Activated CD4-positive, CD25-positive, alpha-beta regulatory T cell (primary cell): ENCODE measurements at places on chromosomes 12 and 14.

GRCh38 chr14:63833728-63834127 lies 19.1 kb upstream of the SYNE2 start:
- DNase-seq, result no peak

GRCh38 chr12:90292183-90292582 lies 583.5 kb upstream of the ATP2B1 start:
- no peak for DNase-seq

GRCh38 chr14:63962906-63963305 lies 110.1 kb downstream of the SYNE2 start:
- DNase-seq, result no peak

DNA sequence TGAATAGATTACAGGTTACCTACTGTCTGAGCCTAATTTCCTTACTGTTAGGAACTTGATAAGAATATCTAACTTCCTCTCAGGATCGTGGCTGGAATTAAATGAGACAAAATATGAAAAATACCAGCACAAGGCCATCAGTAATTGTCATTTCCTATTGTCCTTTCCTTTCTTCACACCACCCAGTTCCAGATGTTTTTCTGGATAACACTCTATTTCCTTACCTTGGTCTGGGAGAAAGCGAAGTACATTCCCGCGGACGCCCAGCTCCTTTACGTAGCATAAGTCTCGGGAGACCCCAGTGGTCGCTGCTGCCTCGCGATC lies 376 bp downstream of the GDF3 start:
- DNase-seq, result no peak

- DNase-seq, result no peak
Observed at GRCh38 chr14:60485598-60486251, at the start of gene C14orf39. Gene C14orf39, minus strand, starts transcription at chr14:60486063. Its CDS starts 985 bp downstream, at chr14:60485078.

DNA sequence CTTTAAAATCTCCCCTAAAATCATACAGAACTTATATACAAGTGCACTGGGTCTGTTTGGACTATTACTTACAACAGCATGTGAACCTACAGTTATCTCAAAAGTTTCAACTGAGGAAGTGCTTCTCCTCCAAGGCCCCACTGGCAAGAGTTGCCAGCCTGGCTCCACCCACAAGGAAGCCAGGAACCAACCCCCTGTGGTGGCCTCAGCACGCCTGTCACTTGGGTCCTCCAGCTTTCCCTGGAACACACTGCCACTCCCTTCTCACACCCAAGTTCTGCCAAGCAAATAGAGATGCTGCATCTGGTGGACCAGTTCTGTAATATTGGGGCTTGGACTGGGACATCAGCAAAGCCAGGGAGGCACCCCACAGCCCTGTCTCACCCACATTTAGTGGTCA lies 115.4 kb downstream of the GCH1 start:
- DNase-seq, result no peak

DNA sequence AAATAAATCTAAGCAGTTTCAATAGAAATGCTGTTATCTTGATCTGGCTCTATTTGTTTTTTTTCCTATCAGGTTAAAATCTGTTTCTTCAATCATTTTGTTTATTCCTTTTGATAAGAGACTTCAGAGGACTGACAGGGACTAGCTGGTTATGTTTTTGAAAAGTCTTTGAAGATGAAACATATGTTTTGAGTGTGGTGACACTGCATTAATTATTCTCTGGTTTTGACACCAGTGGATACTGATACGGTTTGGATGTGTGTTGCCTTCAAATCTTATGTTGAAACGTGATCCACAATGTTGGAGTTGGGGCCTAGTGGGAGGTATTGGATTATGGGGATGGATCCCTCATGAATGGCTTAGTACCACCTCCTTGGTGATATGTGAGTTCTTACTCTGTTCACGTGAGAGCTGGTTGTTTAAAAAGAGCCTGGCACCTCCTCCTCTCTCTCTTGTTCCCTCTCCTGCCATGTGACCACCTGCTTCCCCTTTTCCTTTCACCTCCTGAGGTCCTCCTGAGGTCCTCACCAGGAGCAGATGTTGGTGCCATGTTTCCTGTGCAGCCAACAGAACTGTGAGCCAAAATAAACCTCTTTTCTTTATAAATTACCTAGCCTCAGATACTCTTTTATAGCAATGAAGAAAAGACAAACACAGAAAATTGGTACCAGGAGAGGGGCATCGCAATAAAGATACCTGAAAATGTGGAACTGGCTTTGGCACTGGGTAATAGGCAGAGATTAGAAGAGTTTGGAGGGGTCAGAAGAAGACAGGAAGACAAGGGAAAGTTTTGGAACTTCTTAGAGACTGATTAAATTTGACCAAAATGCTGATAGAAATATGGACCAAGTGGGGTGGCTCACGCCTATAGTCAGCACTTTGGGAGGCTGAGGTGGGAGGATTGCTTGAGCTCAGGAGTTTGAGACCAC lies 23.0 kb downstream of the RASSF3 start:
- DNase-seq, result no peak

- no peak for DNase-seq
Observed at GRCh38 chr12:89225808-89226411, 126.4 kb downstream of the DUSP6 start.

DNA sequence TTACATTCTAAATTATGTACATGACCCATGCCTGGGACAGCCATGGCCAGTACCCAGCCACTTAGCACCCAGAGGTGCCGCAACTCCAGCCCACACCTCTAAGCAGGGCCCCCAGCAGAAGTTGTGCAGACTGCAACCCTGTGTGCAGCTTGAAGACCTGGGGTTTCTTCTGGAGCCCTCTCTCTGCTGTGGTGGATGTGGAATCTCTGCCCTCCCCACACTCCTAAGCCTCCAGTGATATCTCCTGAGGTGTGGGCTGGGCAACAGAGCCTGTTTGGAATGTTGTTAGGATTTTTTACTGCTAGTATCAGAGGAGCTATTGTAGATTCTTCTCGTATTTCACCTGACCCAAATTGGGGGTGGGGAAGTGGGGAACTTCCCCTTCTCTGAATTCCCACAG lies 59.4 kb upstream of the TUNAR start:
- no peak for DNase-seq

DNA sequence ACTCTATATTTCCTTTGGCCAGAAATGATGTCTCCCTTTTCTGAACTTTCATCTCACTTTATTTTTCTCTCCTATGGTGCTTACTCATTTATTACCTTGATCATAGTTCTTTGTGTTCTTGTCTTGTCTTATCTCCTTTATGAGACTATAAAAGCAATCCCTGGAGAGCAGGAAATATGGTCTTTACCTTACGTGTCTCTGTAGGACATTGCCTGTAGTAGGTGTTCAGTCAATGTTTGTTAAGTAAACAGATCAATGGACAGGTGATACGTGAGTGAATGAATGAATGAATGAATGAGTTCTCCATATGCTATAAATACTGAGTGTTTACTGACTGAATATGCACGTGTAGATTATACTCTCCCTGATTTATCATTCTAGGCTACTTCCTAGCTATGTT lies 193.7 kb upstream of the HMGA2 start:
- no peak for DNase-seq

DNA sequence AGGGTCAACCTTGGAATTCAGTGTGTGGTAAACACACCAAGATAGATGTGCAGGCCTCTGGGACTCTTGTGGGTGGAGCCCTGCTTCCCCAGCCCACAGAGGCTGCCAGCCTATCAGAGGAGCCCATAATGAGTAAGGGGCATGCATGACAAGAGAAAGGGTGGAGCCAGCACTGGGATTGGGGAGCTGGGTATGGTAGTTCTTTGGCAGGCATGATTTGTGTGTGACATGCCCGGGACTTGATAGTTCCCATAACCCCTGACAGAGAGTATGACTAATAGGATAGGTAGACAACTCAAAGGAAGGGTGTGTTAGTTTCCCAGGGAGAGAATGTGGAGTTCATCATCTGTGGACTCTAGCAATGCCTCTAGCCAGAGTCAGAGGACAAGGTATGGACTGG lies 143.0 kb downstream of the EMP1 start:
- no peak for DNase-seq

DNA sequence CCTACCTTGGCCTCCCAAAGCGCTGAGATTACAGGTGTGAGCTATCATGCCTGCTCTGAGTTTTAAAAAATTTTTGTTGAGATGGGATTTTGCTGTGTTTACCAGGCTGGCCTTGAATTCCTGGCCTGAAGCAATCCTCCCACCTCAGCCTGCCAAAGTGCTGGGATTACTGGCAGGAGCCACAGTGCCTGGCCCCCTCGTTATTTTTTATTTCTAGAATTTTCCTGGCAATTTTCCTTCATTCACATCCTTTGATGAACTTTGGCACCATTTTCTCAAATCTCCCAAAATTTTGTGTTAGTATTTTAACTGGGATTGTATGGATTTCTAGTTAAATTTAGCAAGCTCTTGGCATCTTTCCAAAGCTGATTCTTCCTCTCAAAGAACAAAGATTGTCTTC lies 24.6 kb upstream of the SCARB1 start:
- DNase-seq, result no peak

- no peak for DNase-seq
Observed at GRCh38 chr14:106551265-106551664, 1024.9 kb downstream of the TMEM121 start.

GRCh38 chr12:79364197-79364596 lies 326.6 kb downstream of the PAWR start:
- DNase-seq, result no peak

- DNase-seq, result no peak
Observed at GRCh38 chr12:47894068-47894467, 10.7 kb downstream of the VDR start.

GRCh38 chr14:93072659-93073357 lies 42.9 kb downstream of the ITPK1 start:
- DNase-seq, result no peak

DNA sequence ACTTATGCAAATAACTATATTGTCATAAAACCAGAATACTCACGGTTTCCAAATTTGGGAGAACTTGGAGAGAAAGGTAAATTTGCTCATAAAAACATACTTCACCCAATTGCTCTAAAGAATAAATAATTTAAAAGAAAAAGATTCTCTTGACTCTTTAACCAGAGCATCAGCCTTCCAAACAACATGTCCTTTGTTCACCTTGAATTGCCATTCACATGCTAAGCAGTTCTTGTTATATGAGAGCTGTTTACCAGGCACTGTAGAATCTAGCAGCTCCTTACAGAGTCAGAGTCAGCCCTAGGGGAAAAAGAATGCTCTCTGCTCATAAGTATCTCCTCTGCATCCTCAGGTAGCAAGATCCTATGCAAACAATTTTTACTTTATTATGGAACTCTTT lies 10.2 kb downstream of the SLCO1A2 start:
- DNase-seq, result no peak

DNA sequence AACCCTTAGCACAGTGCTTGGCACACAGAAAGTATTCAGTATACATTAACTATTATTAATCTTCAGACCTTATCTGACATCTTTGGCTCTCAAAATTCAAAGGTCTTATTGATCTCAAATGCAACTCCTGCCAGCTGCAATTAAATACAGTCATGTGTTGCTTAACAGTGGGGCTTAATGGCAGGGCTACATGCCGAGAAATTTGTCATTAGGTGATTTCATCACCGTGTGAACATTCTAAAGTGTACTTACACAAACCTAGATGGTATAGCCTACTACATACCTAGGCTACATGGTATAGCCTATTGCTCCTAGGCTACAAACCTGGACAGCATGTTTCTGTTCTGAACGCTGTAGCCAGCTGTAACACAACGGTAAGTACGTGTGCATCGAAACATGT lies 156.3 kb upstream of the TMCC3 start:
- no peak for DNase-seq

DNA sequence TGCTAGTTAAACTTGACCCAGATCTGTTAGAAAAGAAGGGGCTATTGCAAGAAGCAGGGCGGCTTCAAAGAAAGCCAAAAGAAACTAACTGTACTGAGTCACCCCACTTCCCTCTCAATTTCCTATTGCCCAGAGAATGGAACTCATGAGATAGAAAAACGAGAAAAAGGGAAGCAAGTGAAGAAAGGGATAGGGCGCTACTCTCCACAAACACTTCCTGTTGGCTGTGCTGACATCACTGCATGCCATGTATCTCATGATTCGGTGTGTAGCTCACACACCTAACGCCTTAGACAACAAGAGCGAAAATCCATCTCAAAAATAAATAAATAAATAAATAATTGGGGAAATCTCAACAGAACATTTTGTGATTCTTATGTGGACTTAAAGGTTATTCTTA lies 13.0 kb upstream of the P2RX4 start:
- no peak for DNase-seq

DNA sequence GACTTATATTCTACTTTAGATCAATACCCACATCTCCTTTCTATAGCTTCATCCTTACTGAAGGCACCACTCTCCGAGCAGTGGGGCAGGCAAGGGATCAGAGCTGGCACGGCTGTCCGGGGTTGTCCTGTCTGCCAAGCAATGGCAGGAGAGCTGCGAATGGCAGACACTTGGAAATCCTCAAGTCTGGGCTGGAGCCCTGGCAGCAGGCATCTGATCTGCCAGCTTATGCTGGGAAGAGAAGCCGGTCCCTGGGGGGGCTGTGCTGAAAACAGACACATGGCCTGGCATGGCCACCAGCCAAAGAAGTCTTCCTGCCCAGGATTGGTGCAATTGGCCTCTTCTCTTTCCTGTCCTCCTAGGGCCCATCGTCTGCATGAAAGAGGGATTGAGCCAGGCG lies 280.2 kb upstream of the PWP1 start:
- DNase-seq, result no peak

- DNase-seq, result no peak
Observed at GRCh38 chr12:76337583-76337982, 10.6 kb downstream of the BBS10 start.

GRCh38 chr12:79983986-79984620 lies 49.2 kb upstream of the PPP1R12A start:
- no peak for DNase-seq

- DNase-seq, result no peak
Observed at GRCh38 chr12:116431677-116432300, 127.4 kb upstream of the MAP1LC3B2 start.

- no peak for DNase-seq
Observed at GRCh38 chr12:54411391-54412241, 7.5 kb downstream of the ITGA5 start.

DNA sequence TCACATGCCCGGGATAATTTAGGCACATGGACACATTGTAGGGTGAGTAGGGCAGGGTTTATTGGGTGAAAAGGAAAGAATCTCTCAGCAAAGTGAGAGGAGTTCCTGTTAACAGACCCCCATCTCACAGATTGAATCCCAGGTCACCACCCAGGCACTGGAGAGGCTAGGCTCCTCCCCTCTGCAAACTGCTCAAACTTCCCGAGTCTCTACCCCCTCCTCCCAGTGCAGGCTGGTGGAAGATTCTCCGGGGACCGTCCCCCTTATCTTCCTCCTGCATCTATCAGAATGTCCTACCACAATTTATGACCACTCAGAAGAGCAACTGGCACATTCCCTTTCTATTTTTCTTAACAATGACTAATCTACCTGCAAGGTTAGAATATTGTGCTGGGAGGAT lies 126.0 kb downstream of the NTF3 start:
- no peak for DNase-seq

- no peak for DNase-seq
Observed at GRCh38 chr12:65524666-65525065, 246.2 kb downstream of the MSRB3 start.

DNA sequence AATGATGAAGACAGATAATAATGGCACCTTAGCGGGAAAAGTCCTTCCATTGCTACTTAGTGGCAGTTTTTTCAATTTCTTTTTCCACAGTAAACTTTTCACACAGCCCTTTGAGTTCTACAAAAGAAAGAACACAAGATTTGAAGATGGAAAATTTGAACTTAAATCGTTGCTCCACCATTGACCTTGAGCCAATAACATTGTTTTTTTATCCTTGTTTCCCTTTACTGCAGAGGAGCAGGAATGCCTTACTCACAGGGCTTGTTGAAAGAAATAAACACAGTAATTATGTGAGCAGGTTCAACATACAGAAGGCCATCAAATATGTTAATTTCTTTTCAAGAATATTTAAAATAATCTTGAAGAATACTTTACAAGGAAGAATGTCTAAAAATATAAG lies 181.5 kb upstream of the KRR1 start:
- no peak for DNase-seq
